ENCODE measurements at places on chromosomes 1 and 21.

DNA sequence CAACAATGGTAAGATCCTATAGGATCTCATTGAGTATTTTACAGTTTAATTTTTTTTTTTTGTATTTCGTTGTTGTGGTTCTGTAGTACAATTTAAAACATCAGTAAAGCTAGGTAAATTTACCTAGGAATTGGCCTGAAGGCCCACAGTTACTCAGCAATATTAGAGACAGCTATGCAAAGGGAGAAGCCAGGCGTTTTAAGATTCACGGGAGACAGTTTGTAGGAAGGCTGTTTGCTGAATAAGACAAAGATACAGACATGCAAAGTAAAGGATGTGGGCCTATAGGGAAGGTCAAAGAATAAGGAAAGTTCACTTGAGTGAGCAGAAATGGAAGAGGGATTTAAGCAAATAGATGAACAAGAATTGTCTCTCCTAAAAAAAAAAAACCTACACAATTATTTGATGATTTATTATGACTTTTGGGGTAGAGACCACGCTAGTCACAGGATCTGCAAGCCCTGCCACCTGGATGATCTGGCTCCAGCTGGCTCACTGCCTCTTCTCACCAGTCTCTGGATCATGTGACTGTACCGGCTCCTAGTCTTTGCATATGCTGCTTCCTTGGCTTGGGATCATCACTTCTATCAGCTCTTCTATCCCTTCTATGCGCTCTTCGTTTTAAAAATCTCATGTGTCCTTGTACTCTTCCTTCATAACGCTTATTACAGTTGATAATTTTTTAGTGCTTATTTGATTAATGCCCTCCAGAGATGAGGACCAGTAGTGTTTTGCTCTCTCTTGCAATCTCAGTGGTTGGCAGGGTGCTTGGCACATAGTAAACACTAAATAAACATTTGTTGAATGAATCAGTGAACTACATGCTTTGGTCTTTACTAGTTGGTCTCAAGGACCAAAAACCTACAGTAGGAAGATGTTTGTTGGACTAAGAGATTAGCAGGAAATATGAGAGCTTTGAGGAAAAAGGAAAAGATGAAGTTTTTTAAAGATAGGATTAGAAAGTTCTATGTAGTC, 14.1 kb downstream of the DYRK1A start:
- DNase-seq, result no peak

DNA sequence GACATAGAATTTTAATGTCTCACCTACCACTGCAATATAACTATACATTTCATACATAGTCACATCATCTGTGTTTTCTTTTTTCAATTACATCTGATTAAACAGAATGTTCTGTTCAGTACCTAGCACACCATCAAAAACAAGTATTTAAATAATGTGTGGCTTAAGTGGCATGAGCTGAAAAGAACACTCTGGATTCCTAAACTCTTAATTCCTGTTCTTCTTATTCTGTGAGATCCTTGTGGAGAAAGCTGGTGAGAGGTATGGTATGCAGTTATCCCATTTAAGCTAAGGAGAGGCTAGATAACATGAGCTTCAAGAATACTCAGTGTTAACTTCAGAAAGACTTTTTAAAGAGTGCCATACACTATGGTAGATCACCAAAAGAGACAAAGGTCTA, 5.5 kb downstream of the TP53BP2 start:
- no peak for DNase-seq

- no peak for DNase-seq
Observed at GRCh38 chr1:151549199-151549598, 9.1 kb downstream of the TUFT1 start.

DNA sequence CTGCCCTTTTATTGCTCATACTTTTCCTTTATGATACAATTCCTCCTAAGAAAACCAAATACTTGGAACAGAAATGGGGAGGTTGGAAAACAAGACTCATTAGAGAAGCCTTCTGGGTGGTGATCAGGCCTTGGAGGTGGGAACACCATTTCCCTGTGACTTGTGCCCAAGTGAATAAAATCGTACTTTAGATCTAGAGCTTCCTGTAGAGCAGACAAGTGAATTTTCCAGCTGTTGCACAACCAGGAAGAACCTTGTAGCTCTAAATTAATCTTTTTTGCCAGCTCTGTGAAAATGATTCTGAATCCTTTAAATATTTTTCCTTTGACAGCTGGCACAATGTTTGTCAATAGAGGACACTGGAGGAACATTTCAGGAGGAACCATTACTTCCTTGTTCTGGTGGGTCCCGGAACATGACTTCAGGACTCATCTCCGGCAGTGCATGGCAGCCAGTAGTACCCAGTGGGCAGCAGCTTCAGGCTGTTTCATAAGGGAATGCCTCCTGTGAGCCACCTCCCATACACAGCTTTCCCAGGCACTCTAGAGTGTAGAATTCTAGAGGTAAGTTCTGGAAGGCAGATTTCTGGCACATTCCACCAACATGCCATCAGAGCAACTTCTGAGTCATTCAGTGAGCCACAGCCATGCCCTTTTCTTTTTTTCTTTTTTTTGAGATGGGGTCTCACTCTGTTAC, 5.5 kb upstream of the SNAPIN start:
- DNase-seq, result no peak
